Activated gamma-delta T cell (primary cell): ENCODE measurements at places on chromosomes 3 and 15.

DNA sequence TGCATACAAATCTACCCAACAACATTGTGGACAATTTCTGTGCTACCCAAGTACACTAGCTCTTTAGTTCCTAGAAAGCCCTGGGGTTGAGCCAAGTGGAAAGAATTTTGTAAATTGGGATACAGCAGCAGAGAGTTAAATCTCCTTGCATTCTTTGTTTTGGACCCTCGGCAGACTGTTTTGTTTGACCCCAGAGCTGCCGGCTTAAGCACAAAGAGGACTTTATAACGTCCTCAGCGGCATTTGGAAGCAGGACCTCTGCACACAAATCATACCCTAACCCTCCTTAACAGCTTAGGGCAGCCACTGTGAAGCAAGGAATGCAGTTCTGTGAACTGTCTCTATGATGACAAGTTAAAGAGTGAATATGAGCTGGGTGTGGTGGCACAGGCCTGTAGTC is 415.3 kb downstream of the CNTN4 start:
- no peak for DNase-seq

GRCh38 chr3:188975600-188976314 is 196.0 kb upstream of the TPRG1 start:
- no peak for DNase-seq

- no peak for DNase-seq
Measured at GRCh38 chr3:10356461-10356981, 35.6 kb upstream of the SEC13 start.

DNA sequence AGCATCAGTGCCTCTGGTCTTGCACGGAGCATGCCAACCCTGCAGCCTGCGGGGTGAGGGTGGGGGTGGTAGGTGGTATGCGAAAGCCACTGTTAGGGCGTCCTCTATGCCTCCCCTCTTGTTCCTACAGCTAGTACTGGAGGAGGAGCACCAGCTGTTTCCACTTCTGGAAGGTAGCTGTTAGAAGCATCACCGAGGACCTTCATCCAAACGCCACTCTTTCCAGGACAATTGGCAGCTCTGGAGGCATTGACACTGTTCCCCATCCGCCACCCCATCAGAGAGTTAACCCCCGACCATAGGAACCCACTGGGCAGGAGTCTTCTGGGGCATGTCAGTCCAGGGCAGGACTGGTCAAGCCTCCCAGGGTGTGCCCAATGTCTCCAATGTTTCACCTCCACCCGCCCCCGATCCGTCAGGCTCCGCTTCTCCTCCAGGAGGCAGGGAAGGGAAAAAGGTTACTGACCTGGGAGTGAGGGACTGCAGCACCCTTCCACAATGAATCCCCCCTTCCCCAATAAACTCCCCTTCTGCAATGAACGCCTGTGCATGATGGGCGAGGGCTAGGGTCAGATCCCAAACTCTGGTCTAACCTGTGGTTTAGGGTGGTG is 487 bp downstream of the DUOX2 start:
- no peak for DNase-seq

- no peak for DNase-seq
Measured at GRCh38 chr3:6736836-6737629, 123.9 kb upstream of the GRM7 start.

GRCh38 chr15:89531796-89532537 is 35.6 kb upstream of the RHCG start:
- DNase-seq = no peak

GRCh38 chr3:66366747-66367146 is 134.1 kb downstream of the LRIG1 start:
- DNase-seq = no peak

GRCh38 chr15:63942486-63943365 is 103.6 kb downstream of the DAPK2 start:
- no peak for DNase-seq

- no peak for DNase-seq
Measured at GRCh38 chr3:169008776-169009358, 654.6 kb downstream of the MECOM start.

DNA sequence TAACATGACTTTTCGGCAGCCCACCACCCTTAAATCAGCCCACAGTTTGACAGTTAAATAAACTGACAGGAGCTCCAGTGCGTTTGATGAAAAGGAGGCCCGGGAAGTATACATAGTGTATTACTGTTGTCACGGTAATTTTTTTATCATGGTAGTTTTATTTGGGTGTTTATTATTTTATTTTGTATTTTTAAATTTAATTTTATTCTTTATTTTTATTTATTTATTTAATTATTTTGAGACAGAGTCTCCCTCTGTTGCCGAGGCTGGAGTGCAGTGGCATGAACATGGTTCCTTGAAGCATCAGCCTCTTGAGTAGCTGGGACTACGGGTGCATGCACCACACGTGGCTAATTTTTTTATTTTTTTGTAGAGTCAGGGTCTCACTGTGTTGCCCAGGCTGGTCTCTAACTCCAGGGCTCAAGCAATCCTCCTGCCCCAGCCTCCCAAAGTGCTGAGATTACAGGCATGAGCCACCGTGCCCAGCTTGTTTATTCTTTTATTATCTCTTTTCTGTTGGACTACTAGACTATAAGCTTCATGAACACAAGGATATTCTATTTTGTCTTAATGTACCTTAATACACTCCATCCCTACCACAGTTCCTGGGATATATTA is 65.3 kb downstream of the LRCH3 start:
- DNase-seq = no peak

DNA sequence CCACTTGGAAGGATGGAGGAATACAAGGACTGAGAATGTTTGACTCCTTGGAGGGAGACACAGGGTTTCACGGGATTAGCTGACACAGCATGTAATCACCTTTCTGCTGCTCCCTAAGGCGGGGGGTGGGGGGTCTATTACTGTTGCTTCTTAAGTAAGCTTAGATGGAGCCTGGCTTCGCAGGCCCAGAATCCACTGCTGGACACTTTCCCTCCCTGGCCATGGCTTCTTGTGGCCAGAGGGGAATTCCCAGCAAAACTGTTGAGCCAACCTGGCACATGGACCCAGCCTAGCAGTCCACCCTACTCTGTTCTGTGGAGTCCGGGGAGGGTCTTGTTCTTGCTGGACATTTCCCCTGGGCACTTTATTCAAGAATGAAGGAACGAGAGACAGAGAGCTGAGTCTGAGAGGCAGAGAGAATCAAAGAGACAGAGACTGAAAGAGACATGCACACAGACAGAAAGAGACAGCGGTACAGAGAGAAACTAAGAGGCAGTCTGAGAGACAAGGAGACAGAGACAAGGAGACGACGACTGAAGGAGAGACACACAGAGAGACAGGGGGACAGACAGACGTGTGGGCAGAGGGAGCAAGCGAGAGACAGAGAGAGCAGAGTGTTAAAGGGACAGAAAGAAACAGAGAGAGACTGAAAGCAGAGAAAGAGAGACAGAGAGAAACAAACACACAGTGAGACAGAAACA is 55.6 kb upstream of the DLG1 start:
- no peak for DNase-seq

- DNase-seq = no peak
Measured at GRCh38 chr3:54960082-54960481, 32.2 kb upstream of the LRTM1 start.
